Large intestine (tissue), 12 donors: ENCODE measurements at places on chromosomes 13 and 19.

DNA sequence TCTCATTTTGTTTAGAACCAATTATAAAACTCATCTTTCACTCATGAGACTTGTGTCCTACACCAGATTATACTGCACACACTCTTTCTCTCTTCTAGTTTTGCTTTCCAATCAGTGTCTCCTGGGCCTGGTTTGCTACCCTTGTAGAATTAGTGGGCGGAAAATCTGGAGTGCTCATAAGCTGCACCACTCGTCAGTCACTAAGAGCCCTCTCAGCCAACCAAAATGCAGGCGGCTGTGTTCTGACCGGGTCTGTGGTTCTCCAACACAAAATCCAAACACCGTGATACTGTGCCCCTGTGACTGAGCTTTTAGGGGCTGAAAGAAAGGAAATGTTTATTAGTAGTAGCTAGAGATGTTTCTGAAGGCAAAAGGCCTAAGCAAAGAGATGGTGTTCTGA lies 83.7 kb upstream of the OBI1 start:
- no peaks in the 10 kb centered on the region for H3K36me3 ChIP-seq
- H3K27ac ChIP-seq: no peak overlapping the region
- H3K4me1 ChIP-seq: no peaks in the 10 kb centered on the region
- H3K4me3 ChIP-seq: no peak overlapping the region
- H3K27me3 ChIP-seq: peaks cover 2% of the 10 kb centered on the region
- DNase-seq: no peak

DNA sequence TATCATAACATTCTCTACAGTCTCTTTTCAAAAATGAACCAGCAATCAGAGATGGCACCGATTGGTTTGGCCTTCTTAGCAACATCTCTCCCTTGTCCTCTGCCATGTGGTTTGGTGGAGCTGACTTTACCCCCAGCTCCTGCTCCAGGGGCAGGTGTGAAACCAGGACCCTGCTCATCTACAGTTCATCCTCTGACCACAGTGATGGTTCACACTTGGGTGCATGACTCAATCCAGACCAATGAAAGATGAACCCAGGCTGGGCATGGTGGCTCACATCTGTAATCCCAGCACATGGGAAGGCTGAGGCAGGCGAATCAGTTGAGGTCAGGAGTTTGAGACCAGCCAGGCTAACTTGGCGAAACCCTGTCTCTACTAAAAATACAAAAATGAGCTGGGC lies 33.6 kb upstream of the FFAR2 start:
- DNase-seq: no peak
- no peak overlapping the region for H3K27ac ChIP-seq
- H3K4me1 ChIP-seq: peaks cover 6% of the 10 kb centered on the region
- H3K4me3 ChIP-seq: no peak overlapping the region

DNA sequence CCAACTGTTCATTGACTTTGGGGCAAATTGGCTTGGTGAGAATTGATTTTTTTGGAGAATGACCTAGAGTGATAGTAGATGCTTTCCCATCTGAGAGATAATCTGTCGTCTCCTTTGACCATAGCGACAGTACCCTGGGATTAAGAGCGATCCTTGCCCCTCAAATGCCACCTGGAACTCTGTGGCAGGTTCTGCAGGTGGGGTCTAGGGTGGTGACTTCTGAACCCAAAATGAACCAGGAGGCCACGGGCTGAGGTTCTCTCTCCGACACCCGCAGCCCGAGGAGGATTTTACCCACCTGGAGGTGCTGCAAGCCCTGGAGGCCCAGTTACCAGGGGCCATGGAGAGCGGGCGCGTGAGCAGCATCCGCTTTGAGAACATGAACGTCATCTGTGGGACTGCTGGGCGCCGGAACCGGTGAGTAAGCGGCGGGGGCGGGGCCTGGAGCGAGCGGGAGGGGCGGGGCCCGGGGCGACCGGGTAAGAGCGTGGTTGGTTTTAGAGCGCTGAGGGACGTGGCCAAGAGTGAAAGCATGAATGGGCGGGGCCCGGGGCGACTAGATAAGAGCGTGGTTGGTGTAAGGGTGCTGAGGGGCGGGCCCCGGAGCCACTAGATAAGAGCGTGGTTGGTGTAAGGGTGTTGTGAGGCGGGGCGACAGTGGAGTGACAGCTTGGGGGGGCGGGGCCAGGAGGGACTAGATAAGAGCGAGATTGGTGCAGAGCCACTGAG lies 8.6 kb downstream of the C19orf81 start:
- H3K27ac ChIP-seq: peak overlapping the region; percentile 61
- H3K27me3 ChIP-seq: peaks cover 57% of the 10 kb centered on the region
- peaks cover 6% of the 10 kb centered on the region for H3K4me1 ChIP-seq
- peak overlapping the region; percentile 31 for H3K4me3 ChIP-seq

GRCh38 chr19:12806242-12807081 lies at the start of gene RNASEH2A:
RNASEH2A (plus strand) TSS chr19:12806584; CDS start chr19:12806674, 90 bp downstream.
- H3K27ac ChIP-seq: peak within 1 kb of the TSS; percentile 50
- H3K27me3 ChIP-seq: no peaks in the 10 kb centered on the region
- peak; percentile 90 for DNase-seq
- peaks cover 16% of the 10 kb centered on the region for H3K4me1 ChIP-seq
- peak within 1 kb of the TSS; percentile 59 for H3K4me3 ChIP-seq

DNA sequence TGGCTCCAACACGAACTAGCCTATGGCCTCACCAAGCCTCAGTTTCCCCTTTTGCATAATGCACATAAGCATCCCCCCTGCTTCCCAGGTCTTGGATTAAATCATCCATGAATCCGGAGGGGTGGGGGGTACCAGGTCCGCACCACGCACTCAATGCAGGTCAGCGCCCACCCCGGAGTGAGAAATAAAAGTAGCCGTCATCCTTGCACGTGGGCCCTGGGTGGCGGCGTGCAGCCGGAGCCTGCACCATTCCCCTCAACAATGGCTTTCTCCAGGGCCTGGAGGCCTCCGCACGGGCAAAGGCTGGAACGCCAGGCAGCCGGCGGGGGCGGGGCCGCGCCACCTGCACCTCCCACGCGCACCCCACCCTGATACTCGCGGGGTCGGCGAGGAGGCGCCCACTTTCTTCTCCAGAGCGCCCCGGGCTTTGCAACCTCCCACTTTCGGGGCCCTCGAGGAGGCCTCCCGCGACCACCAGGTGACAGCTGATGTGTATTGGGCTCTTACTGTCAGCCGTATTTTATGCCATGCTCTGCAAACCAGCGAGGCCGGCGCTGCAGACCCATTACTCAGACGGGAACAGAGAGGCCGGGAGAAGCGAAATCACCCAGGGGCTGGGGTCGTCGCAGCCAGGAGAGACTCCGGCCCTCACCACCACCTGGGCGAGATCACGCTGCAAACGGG lies 767 bp upstream of the GADD45B start:
- peaks cover 39% of the 10 kb centered on the region for H3K4me1 ChIP-seq
- peaks cover 46% of the 10 kb centered on the region for H3K27me3 ChIP-seq
- H3K27ac ChIP-seq: no peak overlapping the region
- H3K4me3 ChIP-seq: peak overlapping the region; percentile 65

- no peak for DNase-seq
- no peak overlapping the region for H3K27ac ChIP-seq
- no peaks in the 10 kb centered on the region for H3K36me3 ChIP-seq
- H3K27me3 ChIP-seq: no peaks in the 10 kb centered on the region
- no peaks in the 10 kb centered on the region for H3K4me1 ChIP-seq
- H3K4me3 ChIP-seq: no peak overlapping the region
Measured at GRCh38 chr13:40706439-40706838, 40.0 kb upstream of the FOXO1 start.

GRCh38 chr19:50711805-50712204 lies 7.8 kb downstream of the SHANK1 start:
- no peak overlapping the region for H3K4me3 ChIP-seq
- H3K27ac ChIP-seq: no peak overlapping the region
- H3K36me3 ChIP-seq: no peaks in the 10 kb centered on the region
- no peaks in the 10 kb centered on the region for H3K27me3 ChIP-seq
- DNase-seq: no peak

DNA sequence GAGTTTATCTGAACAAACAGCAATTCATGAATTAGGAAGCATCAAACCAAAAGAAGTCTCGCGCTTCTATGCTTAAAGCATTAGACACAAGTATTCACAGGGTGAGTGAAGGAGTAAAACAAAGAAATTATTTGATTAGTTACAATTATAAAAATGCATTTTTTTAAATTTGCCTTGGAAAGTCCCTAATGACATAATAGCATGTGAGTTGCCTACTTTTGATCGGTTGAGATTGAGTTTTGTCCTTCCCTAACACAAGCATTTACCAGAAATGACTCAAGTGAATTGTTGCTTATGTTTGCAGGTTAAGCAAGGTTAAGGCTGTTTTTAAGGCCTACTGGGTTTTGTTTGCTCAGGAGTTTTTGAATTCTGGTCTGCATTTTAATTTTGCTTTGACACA lies 389 bp upstream of the ZNF649 start:
- no peak for DNase-seq
- no peak overlapping the region for H3K4me3 ChIP-seq
- peaks cover 8% of the 10 kb centered on the region for H3K36me3 ChIP-seq
- no peaks in the 10 kb centered on the region for H3K27me3 ChIP-seq
- no peak overlapping the region for H3K27ac ChIP-seq

DNA sequence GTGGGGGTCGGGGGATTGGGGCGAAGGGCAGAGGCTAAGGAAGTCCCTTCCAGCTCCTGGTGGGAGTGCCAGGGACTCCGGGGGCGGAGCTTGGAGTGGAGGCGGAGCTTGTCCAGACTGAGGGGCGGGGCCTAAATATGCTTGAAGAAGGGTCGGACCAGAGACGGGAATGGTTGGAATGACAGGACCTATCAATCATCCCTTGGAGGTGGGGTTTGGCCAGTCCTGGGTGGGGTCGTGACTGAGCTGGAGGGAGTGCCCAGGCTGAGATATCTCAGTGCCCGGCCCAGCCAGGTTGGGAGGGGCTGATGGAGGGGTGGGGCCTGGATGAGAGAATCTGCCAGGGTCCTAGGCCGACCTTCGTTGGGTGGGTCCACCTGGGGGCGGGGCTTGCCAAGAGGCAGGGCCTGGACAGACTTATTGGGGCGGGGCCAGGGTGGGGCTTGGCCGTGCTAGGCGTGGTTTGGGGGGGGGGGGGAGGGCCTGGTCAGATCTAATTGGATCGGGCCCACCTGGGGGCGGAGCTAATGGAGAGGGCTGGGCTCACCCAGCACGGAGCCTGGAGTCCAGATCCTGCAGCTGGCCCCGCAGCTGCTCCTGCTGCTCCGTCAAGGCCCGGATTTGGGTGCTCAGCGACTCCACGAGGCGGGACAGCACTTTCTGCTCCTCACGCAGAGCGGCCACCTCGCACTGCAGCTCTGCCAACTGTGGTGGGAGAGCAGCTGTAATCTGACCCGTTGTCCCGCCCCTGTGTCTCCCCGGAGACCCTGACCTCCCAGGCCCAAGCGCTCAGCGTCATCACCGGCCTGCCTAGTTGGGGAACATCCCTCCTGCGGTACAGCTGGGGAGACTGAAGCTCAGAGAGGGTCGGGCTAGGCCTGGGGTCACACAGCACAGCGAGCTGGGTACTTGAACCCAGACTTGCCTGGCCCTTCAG lies 2.6 kb upstream of the WIZ start:
- no peak overlapping the region for H3K27ac ChIP-seq
- peaks cover 47% of the 10 kb centered on the region for H3K27me3 ChIP-seq
- H3K4me1 ChIP-seq: peaks cover 9% of the 10 kb centered on the region
- H3K36me3 ChIP-seq: no peaks in the 10 kb centered on the region
- peak; percentile 76 for DNase-seq

GRCh38 chr13:41058295-41059070 lies 2.8 kb upstream of the WBP4 start:
- no peaks in the 10 kb centered on the region for H3K27me3 ChIP-seq
- H3K36me3 ChIP-seq: no peaks in the 10 kb centered on the region
- DNase-seq: peak; percentile 57
- H3K4me3 ChIP-seq: peak overlapping the region; percentile 94
- H3K4me1 ChIP-seq: peaks cover 31% of the 10 kb centered on the region
- H3K27ac ChIP-seq: peak overlapping the region; percentile 99

DNA sequence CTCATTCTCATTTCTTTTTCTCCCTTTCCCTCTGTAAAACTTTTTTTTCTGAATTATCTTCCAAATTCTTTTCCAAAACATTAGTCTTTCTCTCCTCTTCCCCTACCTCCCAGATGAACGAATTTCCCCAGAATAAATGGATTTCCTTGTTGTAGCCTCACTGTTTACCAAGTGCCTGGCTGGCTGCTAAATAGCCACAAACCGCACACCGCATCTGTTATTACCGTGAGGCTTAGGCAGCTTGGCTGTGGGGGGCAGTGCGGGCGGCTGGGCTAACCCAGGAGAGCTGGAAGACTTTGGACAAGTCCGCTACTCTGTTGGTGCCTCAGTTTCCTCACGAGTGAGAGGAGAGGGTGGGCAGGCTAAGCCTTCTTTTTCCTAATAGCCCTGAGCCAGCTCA lies 10.7 kb downstream of the IL17D start:
- no peak overlapping the region for H3K27ac ChIP-seq
- H3K4me1 ChIP-seq: no peaks in the 10 kb centered on the region
- peaks cover 10% of the 10 kb centered on the region for H3K27me3 ChIP-seq
- no peak overlapping the region for H3K4me3 ChIP-seq

DNA sequence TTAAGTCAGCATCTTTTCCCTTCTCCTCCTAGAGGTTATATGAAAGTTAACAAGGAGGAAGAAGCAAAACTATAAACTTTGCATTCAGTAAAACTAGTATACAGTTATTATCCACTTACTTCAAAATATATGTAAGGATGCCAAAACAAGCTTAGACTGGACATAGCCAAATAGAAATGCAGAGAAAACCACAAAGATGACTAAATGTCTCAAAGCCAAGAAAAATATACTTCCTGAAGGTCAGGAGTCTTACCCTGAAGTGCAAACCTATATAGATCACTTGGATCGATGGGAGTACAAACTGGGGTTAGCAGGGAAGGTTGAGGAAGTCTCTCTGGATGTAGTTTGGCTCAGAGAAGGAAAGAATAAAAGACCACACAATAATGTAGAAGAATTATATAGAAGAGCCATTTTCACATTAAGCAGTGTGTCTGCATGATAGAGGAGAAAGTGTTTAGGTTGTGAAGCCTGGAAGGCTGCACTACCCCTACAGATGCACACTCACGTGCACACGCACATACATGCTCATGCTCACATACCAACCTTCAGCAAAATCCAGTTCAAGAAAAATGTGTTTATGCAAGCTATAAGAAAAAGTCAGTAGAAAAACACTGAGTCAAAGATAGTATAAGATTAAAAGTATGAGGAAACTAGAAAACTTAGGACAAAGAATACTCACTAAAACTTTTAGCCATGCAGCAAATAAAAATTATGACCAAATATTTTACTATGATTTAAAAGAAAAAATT lies 112.1 kb upstream of the RXFP2 start:
- no peaks in the 10 kb centered on the region for H3K36me3 ChIP-seq
- no peaks in the 10 kb centered on the region for H3K27me3 ChIP-seq
